ENCODE measurements at places on chromosomes 11 and 22.

DNA sequence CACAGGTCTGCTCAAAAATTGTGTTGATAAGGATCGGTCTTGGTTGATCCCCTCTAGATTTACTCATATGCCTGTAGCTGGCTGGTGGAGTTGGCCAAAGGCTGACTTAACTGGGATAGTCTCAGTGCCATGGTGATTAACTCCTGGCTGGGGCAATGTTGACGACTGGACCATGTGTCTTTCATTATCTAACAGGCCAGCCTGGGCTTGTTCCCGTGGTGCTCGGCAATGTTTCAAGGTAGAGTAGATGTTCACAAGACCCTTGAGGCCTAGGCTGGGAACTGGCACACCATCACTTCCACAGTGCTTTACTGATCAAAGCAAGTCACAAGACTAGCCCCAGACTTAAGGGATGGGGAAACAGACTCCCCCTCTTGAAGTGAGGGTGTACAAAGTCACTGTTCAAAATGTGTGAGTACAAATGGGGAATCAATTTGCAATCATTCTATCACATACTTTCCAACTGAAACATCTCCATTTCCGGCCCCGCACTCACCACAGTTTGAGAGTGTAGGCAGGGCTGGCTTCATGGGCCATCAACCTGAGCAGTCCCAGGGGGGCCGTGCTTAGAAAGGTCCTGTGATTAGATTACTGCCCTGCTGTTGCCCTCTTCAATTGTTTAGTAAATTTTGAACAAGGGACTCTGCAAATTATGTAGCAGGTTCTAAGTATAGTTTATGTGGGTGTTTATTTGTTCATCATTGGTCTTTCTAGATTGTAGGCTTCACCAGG, 240.8 kb downstream of the NELL1 start:
- DNase-seq: no peak

DNA sequence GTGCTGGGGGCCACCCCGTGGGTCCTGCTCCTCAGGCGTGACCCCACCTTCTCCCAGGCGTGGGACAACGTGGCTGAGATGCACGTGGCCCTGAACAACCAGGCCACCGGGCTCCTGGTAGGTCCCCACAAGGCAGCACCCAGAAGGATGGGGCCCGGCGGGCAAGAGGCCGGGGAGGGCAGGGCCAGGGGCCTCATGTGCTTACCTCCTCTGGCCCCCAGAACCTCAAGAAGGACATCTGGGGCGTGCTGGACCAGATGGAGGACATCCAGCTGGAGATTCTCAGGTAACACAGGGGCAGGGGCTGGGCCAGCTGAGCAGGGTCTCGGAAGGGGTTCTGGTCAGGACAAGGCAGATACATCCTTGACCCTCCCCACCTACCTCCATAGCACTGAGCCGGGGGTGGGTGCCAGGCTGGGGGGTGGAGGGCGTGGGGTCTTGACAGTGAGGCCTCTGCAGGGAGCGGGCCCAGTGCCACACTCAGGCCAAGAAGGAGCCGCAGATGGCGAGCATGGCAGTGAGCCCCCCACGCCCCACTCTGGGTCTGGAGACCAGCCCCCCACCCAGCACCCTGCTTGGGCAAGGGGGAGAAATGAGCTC, 186.3 kb downstream of the IGLL1 start:
- DNase-seq: no peak

GRCh38 chr11:3853899-3854659, 1.4 kb upstream of the STIM1 start:
- no peak for DNase-seq

GRCh38 chr22:39434243-39434653, 22.6 kb upstream of the MGAT3 start:
- no peak for DNase-seq

GRCh38 chr11:64239662-64240434, 1.0 kb upstream of the FKBP2 start:
- no peak for DNase-seq

DNA sequence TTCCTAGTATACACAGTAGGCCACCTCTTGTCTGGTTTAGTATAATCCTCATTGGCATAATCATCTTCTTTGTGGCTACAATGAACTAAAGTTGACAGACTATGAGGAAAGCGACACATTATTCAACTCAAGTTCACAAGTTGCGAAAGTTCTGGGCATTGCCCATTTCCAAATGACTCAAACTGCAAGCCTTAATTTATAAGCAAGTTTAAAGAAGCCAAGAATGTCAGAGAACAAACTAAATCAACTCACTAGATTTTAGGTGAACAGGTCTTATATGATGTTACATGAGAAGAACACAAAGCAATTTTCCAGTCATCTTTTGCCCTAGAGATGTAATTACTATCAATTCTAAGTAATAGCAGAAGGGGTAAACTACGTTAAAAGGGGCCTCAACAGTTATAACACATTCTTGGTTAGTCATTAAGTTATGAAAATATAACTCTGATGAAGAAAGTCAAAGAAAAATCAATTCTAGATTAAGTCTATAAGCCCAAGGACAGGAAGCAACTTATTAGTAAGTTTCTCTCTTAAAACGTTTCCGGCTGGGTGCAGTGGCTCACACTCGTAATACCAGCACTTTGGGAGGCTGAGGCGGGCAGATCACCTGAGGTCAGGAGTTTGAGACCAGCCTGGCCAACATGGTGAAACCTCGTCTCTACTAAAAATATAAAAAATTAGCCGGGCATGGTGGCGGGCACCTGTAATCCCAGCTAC, 21.5 kb downstream of the PICALM start:
- DNase-seq: peak; percentile 67

DNA sequence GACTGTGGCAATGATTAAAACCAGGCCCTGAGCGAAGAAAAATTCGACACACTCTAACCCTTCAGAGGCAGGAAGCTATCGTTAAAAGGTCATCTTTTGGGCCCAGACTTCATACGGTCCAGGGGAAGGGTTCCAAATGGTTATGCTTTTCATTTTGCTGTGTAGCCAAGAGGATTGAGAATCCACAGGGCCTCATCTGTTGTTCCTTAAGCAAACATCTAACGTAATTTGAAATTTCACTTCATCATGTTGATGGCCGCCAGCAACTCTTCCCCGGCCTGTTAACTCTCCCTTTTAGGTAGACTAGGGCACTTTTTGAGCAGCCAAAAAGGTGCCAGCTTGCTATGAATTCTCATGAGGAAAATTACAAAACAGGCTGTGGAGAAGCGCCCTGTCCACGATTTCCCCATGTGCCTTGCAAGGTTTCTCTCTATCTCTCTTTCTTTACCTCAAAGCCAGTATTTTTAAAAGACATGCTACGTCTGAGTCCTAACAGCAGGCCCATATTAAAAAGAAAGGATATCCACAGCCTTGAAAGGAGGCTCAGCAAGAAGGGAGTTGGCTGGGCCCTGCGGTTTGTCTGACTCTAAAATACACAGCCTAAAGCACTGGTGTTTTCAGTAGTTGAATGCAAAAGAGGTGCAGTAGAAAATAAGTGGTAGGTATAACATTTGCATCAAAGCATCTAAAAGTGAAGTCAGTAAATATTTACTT, 356.3 kb upstream of the NARS2 start:
- DNase-seq: no peak
